CD4-positive, alpha-beta T cell treated with Interleukin-15 for 4 hours (primary cell): ENCODE measurements at places on chromosomes 7 and 10.

- no peak for DNase-seq
Observed at GRCh38 chr7:47932016-47932415, 16.2 kb downstream of the PKD1L1 start.

DNA sequence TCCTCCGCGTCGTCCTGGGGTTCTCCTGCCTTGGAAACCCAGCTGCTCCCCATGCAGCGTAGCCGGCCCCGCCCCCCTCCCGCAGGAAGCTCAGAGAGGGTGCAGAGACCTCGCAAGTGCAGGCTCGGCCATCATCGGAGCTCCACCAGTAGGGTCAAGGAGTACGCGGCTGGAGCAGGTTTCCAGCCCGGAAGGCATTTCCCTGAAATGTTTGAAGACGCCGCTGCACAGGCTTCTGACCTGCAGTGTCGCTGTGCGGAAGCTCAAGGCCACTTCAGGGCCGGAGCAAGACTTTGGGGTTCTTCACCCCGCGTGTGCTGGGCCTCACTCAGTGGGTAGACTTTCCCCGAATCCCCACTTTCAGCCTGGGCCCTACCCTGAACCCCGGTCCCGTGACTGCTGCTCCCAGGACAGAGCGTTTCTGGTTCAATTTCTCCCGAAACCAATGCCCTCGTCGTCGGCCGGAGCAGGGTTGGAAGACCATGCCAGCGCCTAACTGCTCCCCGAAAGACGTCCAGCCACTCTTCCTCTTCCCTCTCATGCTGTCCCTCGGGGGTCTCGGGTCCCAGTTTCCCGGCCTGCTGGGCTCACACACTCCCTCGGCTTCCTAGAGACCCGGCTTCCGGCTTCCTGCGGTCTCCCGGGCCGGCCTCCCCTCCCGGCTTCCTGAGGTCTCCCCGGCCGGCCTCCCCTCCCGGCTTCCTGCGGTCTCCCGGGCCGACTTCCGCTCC, 52.1 kb downstream of the INSIG1 start:
- no peak for DNase-seq

DNA sequence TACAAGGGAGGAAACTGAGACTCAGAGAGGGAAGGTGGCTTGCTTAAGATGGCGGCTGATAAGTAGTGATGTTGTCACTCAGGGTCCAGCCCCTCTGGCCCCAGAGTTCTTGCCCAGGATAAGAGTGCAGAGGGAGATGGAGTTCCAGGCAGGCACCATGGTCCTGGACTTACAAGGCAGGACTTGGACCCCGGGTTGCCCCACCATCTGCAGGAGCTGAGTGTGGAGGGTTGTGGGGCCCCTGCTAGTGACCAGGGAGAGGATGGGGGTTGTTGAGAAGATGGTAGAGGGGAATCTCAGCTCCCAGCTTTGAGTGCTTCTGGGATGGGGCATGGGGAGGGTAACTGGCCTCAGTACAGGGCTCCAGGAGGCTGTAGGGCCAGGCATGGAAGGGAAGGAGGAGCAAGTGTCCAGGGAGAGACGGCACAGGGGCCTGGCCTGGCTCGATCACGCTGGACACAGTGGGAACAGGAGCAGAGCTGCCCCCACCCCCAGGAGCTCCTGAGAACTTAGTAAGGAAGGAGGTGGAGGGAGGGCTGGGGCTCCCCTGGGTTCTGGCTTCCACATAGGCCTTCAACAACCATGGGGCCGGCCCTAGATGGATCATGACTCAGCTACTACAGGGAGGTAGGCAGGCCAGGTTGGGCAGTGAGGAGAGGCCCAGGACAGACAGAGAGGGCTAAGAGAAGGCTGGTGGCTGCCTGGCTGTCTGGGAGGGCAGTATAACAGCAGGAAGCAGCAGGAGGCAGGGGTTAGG, 28.2 kb downstream of the PPIF start:
- no peak for DNase-seq

DNA sequence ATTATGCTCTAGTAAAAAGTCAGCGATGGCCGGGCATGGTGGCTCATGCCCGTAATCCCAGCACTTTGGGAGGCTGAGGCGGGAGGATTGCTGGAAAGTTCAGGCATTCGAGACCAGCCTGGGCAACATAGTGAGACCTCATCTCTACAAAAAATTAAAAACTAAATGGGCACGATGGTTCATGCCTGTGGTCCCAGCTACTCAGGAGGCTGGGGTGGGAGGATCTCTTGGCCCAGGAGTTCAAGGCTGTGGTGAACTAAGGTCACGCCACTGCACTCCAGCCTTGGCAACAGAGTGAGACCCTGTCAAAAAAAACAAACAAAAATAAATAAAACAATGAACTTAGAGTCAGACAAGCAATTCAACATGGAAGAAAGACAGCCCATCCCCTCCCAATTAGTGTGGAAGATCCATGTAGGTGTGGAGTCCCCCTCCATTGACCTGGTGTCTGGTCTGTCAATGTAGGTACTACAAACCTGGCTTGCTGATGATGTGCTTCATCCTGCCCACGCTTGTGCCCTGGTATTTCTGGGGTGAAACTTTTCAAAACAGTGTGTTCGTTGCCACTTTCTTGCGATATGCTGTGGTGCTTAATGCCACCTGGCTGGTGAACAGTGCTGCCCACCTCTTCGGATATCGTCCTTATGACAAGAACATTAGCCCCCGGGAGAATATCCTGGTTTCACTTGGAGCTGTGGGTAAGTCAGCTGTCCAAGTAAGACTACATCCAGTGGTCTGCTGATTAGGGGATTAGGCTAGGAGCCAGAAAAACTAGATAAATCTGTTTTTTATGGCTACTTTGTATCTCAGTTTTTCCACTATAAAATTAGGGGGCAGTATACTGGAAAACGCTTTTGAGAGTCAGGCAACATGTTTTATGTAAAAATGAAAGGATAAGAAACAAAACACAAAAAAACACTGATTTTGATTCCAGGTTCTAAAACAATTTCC, 9.3 kb downstream of the SCD start:
- DNase-seq: no peak

DNA sequence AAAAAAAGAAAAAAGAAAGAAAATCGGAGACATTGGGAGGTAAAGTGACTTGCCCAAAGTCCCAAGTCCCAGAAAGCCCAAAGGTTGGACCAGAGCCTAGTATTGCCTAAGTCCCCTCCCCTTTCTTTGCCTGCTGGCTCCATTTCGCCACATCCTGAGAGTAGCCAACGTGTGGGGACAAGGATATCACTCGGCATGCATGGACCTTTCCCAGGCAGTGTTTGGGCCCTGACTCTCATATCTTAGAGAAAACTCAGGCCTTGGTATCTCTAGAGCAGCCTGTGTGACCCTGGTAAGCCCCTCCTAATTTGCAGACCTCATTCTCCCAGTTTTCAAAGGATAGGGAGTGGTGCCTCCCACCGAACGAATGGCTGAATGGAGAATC, 294.2 kb upstream of the ZMIZ1 start:
- no peak for DNase-seq

- no peak for DNase-seq
Observed at GRCh38 chr10:110985497-110986275, 66.3 kb downstream of the SHOC2 start.

GRCh38 chr7:114341648-114342047, 73.0 kb upstream of the FOXP2 start:
- no peak for DNase-seq

DNA sequence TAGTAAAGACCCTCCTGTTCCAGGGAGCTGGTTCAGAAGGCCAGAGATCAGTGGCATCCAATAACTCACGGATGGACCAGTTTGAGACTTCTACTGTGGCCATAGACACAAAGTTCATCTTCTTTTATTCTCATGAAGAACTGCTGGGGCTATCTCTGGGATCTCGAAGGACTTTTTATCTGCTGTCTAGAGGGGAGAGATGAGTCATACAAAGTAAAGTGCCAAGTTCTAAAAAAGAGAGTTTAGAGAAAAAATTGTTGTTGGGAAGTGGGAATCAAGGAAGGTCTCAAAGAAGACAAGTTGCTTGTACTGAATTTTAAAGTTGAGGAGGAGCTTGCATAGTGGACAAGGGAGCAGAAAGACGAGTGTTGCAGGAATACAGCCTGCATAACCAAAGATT, 8.0 kb upstream of the FAM221A start:
- no peak for DNase-seq
